GM04503 (cell line): ENCODE measurements at places on chromosomes 3 and 15.

GRCh38 chr3:18134386-18135059 lies 290.6 kb downstream of the SATB1 start:
- DNase-seq = peak; percentile 34

DNA sequence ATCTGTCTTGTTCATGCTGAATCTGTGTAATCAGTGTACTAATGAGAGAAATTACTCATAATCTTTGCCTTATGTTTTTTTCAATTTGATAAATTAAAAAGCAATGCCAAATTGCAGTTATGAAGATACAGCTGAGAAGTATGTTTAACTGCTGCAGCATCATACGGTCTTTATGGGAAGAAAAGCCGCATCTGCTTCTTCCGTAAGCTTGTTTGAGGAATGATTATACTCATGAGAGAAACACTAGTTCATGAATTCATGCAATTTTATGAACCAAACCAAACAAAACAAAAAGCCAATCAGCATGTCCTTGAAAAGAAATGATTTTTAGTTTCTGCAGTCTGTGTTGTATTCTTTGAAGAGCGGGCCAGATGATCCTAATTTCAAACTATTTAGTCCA lies 275.9 kb upstream of the ARHGEF26 start:
- no peak for DNase-seq

- DNase-seq = no peak
Measured at GRCh38 chr15:99430881-99431401, 134.8 kb upstream of the MEF2A start.

DNA sequence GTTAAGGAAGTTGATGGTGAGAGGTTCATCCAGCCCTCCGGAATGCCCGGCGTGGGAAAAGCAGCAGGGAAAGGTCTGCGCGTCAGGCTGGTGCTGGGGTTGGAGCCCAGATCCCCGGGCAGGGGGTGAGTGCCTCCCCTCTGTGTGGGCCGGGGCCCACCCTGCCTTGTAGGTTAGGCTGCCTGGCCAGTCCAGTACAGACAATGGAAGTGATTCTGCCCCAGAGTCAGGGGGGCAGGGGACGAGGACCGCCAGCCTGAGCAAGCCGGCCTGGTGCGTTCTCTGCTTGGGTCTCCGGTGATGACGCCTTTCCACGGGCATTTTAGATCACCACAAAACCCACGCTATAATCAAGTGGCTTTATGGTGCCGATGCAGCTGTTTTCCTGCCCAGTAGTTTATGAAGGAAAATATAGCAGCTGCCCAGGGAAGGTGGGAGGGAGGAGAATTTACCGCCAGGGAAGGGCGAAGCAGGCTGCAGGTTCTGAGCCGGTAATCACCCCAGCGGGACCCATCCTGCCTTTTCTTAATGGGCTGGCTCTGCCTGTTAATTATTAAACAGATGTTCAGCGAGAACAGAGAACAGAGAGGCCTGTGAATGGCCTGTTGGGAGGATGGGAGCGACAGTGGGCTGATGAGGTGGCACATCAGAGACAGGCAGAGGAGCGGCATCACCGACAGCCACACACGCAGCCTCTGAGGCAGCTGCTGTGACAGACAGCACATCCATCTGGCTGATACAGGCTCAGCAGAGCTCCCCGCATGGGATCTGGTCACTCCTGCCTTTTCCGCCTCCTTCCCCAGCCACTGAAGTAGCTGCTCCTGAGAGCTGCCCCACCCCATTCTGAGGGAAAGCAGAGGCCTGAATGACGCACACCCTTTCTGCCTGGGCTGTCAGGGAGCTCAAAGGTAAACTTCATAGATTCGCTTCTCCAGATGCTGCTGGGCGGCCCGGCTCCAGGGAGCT lies 35.2 kb downstream of the BDH1 start:
- no peak for DNase-seq

- DNase-seq = no peak
Measured at GRCh38 chr3:81765400-81765799, 4.0 kb upstream of the GBE1 start.

- no peak for DNase-seq
Measured at GRCh38 chr3:109804697-109805096, 467.4 kb upstream of the DPPA4 start.

DNA sequence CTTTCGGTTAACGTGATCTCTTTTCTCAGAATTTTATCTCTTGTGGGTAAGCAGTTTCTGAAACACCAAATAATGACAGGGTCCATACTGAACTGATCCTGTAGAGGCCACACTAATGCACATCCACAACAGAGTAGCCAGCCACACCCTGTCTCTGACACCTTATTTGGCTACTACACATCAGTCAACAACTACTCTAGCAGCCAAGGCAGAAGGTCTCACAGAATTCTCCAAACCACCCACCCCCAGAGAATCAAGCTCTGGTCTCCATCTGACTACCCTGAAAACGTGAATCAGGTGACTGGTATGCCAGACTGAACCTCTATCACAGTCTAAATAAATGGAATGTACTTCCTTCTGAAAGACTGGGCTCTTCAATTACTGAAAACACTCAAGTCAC lies 38.0 kb downstream of the EDC3 start:
- no peak for DNase-seq

DNA sequence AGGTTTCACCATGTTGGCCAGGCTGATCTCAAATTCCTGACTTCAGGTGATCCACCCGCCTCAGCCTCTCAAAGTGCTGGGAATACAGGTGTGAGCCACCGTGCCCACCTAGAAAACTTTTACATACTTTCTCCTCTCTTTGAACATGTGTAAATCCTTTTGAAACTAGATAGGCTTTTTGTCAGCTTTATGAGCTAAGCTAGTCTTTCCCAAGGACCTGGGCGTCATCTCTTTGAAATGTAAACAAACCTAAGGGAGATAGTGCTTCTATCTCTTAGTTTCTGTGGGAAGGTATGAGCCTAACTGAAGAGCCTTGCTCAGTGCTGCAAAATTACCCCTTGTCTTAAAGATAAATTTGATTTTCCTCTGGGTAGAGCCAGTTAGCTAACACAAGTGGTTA lies 4.8 kb downstream of the CX3CR1 start:
- no peak for DNase-seq

- no peak for DNase-seq
Measured at GRCh38 chr15:40914013-40914412, 15.1 kb upstream of the DLL4 start.

DNA sequence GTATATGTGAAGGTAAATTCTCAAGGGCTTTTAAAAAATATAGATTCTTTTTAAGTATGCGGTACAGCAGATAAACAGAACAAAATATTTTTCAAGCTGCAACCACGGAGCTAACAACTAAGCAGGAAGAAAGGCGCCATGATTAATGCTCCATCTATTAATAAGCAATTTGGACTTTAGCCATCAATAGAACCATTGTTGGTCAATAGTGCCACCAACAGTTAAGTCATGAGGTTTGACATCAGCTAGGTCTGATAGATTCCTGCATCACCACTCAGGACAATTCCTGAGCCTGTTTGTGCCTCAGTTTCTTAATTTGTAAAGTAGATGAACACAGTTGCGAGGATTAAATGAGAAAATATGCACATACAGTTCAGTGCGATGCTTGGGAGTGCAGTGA lies 65.1 kb upstream of the FAM3D start:
- DNase-seq = no peak

DNA sequence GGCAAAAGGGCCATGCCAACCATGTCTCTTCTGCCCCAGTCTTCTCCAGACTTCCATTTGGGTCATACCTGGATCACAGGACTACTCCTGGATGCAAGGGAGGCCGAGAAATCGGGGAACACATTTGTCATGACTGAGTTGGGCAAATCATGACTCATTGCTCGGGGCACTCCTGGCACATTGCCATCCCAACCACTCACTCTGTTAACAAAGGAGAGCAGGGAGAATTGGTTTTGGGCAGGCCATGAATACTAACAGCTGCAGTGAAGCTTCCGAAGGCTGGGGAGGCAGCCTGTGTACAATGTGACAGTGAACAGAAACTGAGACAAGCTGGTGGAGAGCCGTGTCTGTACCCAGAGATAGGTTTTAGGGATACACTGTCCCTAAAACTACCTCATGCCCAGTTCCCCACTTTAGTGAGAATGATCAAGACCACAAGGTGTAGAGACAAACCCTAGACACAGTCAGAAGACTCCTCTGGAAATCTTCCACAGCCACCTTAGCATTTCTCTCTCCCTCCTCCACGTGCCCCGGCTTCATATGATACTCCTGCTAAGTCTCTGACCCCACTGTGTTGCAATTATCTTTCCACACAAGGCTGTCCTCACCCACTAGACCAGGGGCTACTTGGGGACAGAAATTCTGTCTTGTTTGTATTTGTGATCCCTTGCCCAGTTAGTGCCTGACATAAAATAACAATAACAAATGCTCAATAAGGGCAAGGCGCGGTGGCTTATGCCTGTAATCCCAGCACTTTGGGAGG lies 10.5 kb upstream of the BUB1B start:
- peak; percentile 3 for DNase-seq

DNA sequence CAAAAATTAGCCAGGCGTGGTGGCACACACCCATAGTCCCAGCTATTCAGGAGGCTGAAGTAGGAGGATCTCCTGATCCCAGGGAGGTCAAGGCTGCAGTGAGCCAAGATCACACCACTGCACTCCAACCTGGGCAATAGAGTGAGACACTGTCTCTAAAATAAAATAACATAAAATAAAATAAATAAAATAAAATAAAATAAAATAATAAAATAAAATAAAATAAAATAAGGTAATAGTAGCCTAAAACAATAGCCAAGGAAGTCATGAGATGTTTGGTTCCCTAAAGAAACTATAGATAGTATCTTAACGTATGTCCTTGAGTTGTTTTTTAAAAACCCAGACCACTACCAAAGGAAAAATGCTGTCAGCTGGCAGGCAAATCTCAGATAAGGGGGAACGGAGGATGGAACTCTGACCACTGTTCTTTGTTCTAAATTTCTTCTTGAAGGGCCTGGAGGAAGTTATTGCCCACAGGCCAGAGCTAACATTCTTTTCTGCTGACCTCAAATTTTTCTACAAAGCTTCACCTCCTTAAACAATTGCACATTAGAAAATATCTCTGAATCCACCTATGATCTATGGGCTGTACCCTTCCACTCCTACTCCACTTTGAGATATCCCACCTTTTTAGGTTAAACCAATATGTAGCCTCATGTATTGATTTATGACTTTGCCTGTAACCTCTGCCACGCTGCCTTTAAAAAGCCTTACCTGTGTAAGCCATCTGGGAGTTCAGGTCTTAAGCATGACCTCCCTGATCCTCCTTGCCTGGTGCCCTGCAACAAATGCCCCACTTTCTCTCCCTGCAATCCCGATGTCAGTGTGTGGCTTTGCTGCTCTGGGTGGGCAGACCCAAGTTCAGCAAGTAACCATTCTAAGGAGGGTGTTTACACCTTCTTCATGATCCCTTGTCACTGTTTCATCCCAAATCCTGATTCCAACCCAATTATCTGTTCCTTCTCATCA lies 126.2 kb upstream of the BHLHE40 start:
- no peak for DNase-seq

DNA sequence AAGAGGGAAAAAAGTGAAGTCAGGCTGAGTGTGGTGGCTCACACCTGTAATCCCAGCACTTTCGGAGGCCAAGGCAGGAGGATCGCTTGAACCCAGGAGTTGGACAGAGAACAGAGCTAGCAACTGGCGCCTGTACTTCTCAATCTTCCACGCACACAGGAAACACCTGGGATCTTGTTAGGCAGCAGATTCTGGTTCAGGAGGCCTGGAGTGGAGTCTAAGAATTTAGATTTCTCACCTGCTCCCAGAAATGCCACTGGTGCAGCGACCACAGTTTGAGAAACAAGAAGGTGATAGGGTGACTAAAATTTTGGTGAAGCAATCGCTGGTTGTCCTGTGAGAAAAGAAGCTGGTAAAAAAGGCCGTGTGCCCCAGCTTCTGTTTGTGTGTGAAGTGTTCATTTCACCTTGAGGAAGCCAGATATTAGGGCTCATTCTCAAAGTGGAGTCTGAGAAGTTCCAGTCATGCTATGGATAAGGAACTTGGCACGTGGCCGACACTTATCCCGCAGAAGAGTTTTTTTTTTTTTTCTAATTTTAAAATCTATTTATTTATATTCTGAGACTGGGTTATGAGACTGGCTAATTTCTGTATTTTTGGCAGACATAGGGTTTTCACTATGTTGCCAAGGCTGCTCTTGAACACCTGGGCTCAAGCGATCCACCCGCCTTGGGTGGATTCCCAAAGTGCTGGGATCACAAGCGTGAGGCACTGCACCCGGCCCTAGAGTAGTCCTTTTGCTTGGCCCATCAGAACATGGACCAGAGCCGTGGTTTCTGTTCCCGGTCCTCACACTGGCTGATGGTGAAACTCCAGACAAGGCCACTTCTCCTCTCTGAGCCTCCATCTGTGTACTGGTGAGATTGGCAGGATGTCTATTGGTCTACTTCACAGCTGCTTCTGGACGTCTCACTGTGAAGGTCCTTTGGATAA lies 324.6 kb upstream of the PROK2 start:
- no peak for DNase-seq

DNA sequence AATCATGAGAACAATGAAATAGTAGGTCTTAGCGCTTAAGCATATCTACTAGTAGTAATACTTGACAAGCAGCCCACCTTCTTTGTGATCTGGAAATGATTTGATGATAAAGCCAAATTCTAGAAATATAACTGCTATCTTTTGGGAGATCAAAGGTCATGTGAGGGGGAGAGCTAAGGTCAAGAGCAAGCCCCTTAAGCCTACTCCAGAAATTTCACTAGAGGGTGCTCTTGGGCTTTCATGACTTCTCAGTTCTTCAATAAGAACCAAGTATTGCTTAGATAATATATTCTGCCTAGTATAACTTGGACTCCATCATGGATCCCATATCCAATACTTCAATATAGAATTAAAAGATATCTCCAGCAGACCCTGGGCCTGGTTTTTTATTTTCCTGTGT lies 319.6 kb downstream of the ZBTB20 start:
- DNase-seq = peak; percentile 4

- DNase-seq = no peak
Measured at GRCh38 chr3:192863091-192863420, 54.6 kb downstream of the MB21D2 start.

GRCh38 chr3:73007992-73008712 lies 11.5 kb downstream of the PPP4R2 start:
- DNase-seq = no peak

- no peak for DNase-seq
Measured at GRCh38 chr3:137925080-137925479, 84.9 kb upstream of the CLDN18 start.

DNA sequence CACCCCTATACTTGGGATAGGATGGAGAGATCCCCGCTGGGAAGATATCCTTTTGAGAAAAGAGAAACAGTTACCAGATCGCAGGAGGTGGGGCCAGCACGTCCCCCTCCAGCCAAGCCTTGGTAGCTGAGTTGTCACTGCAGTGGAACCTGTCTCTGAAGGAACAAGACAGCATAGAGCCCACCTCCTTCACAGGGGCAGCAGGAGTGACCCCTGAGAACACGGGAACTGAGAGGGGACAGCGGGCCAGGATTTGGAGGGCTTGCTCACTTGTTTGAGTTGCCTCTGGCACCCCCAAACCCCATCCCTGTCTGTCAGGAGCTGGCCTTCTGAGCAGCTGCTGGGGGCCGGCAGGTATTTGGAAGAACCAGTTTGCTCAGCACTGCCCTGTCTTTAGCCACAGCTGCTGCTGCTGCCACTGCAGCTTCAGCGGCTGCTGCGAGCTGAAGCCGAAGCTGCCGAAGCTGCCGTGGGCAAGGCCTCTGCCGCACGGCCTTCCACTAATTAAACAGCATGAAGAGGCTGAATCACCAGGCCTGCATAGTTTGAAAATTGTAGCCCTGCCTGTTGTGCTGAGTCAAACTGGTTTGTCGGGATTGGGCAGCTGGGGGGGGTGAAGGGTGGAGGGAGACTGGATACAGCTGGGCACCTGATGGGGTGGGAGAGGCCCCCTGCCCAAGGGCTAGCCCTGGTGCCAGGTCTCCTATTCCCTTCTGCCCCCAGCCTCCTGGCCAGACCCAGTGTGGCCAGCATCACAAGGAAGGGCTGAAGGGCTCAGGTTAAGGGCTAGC lies 4.0 kb downstream of the EPHB3 start:
- DNase-seq = peak; percentile 72

GRCh38 chr3:197337656-197338055 lies 39.2 kb upstream of the DLG1 start:
- DNase-seq = no peak
